Peyer's patch (tissue), 4 donors: ENCODE measurements at places on chromosomes 6 and 20. TPM values are rescaled to one million over a fixed set of nuclear protein-coding genes. Genes with fewer than 3 reads are reported as not detected.

DNA sequence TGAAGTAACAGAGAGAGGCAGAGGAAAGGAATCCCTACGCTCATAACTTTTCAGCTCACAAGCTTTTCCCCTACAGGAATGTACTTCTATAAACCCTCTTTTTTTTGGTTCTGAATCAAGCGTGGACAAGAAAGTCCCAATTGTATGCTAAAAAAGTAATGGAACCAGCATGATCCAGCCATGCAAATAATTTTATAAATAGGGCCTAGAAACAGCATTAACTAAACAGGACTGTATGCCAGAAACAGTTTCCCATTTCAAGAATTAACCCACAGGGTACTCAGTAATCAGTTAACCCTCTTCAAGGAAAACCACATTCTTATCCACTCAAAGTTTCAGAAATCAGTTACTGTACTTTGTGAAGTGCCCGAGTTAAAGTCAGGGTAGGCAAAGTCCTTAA is 87.0 kb upstream of the HMGCLL1 start:
- H3K4me1 ChIP-seq = no peaks in the 10 kb centered on the region
- DNase-seq = no peak
- no peaks in the 10 kb centered on the region for H3K27me3 ChIP-seq
- H3K27ac ChIP-seq = no peak overlapping the region
- no peaks in the 10 kb centered on the region for H3K36me3 ChIP-seq

GRCh38 chr6:142118925-142119324 is 13.8 kb upstream of the GJE1 start:
- no peaks in the 10 kb centered on the region for H3K4me1 ChIP-seq
- H3K27me3 ChIP-seq = no peaks in the 10 kb centered on the region

DNA sequence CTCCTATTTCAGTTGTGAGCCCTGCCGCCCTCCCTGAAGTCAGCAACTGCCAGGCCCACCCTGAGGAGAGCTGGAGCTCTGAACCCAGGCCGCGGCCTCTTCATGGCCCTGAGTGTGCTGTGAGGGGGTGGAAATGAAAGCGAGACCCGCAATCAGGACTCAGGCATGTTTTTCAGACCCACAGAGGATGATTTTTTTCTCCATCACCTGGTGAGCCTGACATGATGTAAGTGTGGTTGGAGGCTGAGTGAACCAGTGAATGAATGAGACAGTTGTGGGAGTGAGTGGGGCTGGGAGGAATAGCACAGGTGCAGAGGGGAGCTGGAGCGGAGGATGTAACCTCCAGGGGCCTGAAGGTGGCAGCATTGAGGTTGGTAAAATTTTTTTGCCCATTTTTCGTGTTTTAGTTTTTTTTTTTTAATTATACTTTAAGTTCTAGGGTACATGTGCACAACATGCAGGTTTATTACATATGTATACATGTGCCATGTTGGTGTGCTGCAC is 18.3 kb downstream of the RAET1L start:
- no peaks in the 10 kb centered on the region for H3K36me3 ChIP-seq
- DNase-seq = no peak
- H3K4me1 ChIP-seq = no peaks in the 10 kb centered on the region
- H3K27ac ChIP-seq = no peak overlapping the region

DNA sequence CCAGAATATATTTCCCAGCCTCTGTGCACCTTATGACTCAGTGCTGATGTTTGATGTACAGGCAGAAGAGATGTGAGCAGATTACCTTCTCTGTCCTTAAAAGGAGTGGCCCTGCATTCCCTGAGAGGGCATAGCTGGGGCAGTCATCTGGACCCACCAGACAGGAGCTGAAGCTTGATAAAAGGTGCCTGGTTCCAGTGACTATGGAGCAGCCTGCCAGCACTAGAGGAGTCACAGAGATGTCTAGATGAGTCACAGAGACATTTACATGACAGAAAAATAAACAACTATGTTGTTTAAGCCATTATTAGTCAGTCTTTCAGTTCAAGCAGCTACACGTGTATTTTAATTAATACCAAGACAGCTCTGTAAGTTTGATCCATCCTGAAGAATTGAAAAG is 237.1 kb upstream of the MOCS1 start:
- no peak for DNase-seq
- H3K4me3 ChIP-seq = no peak overlapping the region
- H3K27me3 ChIP-seq = no peaks in the 10 kb centered on the region
- H3K27ac ChIP-seq = no peak overlapping the region
- H3K36me3 ChIP-seq = no peaks in the 10 kb centered on the region
- H3K4me1 ChIP-seq = no peaks in the 10 kb centered on the region

- no peak for DNase-seq
- H3K36me3 ChIP-seq = no peaks in the 10 kb centered on the region
- H3K4me3 ChIP-seq = no peak overlapping the region
- peak overlapping the region; percentile 2 for H3K27ac ChIP-seq
- H3K27me3 ChIP-seq = no peaks in the 10 kb centered on the region
- H3K4me1 ChIP-seq = no peaks in the 10 kb centered on the region
Observed at GRCh38 chr20:10474606-10475184, 39.6 kb downstream of the SLX4IP start.

Gene PRKN
- total RNA-seq = 11.7 TPM

Gene RIPOR3
- total RNA-seq = 16.4 TPM

Gene GGTLC1
- total RNA-seq = not detected

Gene C4A
- total RNA-seq = 13.7 TPM
